Activated CD8-positive, alpha-beta memory T cell treated with anti-CD3 and anti-CD28 coated beads, Interleukin-2, amount 50 U/mL, for 48 hours (primary cell): ENCODE measurements at places on chromosomes 12 and 14.
A peak's percentile ranks its signal among the peaks of the same experiment; 100 is the strongest.

DNA sequence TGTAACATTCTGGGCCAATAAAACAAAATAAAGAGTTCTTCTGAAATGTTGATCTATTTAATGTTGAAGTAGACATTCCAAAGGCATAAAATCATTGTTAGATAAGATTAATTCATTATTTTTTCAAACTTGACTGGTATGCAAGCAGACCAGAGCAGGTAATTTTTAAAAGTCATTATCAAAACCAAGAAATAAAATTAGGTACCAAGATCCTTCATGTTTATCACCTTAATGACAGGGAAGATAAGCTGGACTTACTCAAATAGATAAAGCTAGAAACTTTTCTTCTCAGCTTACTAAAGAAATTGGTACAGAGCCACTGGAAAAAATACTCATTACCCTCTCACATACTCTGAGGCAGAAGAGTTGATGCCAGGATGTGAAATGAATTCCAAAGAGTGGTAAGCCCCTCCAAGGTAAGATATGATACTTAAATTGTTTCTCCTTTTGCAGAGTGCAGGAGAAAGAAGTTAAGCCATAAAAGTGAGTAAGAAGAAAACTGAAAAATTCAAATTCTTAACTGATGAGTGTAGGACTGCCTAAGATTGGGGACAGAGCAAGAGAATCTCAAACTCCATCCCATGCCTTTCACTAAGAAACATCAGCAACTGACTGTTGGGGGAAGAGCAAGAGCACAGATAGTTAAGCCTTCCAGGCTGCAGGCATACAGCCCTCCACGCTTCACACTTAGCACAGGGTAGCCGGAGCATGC lies 111.9 kb downstream of the SLC41A2 start:
- no peak for DNase-seq

DNA sequence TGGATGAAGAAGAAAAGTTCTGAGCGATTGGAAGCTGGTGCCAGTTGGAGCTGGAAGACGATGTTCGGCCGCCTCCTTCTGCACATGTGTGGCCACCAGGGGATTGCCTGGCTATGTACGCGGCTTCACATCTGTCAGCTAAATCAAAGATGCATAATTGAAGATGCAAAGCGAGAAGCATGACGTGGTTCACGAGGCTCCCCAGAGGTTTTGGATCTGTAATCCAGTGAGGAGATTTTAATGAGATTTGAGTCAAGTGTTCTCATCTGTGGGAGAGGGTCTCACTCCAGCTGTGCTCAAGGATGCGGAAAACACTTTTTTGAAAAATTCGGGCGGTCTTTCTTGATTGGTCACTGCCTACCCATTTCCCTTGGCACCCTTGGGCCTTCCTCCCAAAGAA lies 94.6 kb downstream of the PAX9 start:
- no peak for DNase-seq

- no peak for DNase-seq
Observed at GRCh38 chr12:68425998-68426397, 93.8 kb upstream of the MDM1 start.

GRCh38 chr12:116343331-116343884 lies 65.9 kb upstream of the MED13L start:
- no peak for DNase-seq

GRCh38 chr14:102878970-102879460 lies 43.4 kb upstream of the AMN start:
- no peak for DNase-seq

DNA sequence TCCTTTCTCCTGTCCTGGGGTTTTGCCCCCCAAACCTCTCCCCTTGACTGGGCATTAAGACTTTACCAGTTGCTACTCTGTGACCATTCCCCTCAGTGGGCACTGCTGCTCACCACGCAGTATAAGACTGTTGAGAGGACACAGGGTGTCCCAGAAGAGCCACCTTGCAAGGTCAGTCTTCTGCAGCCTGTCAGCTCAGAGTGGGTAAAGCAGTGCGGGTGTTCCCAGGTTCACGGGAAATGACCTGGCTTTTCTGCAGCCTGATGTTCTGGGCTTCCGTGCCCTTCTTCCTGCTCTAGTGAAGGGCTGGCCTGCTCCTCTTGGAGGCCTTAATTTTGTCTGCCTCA lies 34.2 kb downstream of the KCNA1 start:
- DNase-seq, result no peak

- DNase-seq, result peak; percentile 47
Observed at GRCh38 chr14:99508896-99509629, 27.9 kb downstream of the CCNK start.

- no peak for DNase-seq
Observed at GRCh38 chr14:75141967-75142366, 15.1 kb upstream of the NEK9 start.

DNA sequence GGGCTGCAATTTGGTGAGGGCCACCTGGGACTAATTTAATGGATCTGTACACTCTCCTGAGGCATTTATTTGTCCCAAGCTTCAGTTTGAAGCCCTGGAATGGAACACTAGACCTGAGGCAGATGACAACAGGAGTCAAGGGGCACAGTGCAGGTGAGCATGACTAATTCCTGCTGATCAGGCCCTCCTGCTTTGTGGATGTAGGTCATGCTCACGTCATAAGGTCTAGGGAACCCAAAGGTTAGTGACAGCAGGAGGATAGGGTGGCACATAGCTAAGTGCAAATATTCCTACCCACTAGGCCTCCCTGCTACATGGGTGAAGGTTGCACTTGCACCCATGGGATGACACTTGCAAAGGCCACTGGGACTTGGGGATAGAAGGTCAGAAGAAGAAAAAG lies 30.8 kb downstream of the SDR9C7 start:
- no peak for DNase-seq

GRCh38 chr14:30896435-30896834 lies 22.1 kb downstream of the COCH start:
- DNase-seq, result no peak

- no peak for DNase-seq
Observed at GRCh38 chr12:48866052-48866711, 512 bp upstream of the RND1 start.

DNA sequence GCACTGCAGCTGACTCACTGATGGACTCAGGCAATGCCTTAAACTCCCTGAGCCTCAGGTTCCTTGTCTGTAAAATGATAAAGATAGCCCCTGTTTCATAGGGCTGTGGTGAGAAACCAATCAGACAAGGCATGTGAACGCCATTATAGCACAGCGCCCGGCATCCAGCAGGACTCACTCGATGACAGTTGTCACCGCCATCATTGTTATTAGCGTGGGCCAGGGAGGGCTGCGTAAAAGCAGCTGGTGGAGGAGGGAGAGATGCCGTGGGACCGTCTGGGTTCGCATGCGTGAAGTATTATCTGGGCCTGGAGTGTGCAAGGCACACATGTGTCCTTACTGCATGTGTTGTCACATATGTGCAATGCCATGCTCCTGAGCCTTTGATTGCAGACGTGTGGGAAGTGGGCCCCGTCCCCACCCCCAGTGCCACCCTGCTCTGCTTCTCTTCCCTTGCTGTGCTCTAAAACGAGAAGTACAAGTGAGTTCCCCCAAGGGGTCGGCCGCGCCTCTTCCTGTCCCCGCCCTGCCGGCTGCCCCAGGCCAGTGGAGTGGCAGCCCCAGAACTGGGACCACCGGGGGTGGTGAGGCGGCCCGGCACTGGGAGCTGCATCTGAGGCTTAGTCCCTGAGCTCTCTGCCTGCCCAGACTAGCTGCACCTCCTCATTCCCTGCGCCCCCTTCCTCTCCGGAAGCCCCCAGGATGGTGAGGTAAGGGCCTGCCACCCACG lies at the start of gene PTPN6:
Gene PTPN6 (plus strand): TSS at position 546 of the 730 bp plus-strand sequence. CDS start 157 bp downstream, at position 703.
- DNase-seq, result peak; percentile 81

- no peak for DNase-seq
Observed at GRCh38 chr12:117039891-117040309, 59.3 kb downstream of the TESC start.

GRCh38 chr12:52204931-52205505 lies 13.2 kb upstream of the KRT80 start:
- DNase-seq, result no peak

DNA sequence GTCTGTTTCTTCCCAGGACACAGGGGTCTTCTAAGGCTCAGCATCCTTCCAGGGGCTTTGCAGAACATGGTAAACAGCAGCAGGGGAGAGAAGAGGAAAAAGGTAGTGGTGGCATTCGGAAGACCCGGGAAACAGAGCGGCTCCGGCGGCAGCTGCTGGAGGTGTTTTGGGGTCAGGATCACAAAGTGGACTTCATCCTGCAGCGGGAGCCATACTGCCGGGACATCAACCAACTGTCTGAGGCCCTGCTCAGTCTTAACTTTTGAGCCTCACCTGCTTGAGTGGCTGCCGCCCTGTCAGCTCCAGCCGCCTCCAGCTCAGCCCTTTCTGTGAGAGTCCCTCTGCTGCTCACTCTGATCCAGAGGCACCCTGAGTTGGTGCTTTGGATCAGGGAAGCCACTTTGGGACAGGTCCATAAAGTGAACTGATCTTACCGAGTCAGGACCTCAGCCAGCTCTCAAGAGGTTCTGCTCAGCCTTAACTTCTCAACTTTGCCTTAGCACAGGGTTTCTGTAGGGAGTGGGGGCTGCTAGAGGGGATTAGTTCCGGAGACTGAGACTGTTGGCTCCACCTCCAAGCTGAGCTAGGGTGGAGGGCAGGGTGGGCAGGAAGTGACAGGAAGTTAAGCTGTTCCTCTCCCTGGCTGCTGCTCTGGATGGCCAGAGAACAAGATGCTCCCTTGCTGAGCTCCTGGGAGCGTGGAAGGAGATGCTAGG lies 5.4 kb downstream of the SDR39U1 start:
- no peak for DNase-seq

GRCh38 chr14:74882103-74882920 lies 596 bp downstream of the DLST start:
- peak; percentile 78 for DNase-seq

- DNase-seq, result no peak
Observed at GRCh38 chr12:29734305-29734704, 49.4 kb downstream of the TMTC1 start.

DNA sequence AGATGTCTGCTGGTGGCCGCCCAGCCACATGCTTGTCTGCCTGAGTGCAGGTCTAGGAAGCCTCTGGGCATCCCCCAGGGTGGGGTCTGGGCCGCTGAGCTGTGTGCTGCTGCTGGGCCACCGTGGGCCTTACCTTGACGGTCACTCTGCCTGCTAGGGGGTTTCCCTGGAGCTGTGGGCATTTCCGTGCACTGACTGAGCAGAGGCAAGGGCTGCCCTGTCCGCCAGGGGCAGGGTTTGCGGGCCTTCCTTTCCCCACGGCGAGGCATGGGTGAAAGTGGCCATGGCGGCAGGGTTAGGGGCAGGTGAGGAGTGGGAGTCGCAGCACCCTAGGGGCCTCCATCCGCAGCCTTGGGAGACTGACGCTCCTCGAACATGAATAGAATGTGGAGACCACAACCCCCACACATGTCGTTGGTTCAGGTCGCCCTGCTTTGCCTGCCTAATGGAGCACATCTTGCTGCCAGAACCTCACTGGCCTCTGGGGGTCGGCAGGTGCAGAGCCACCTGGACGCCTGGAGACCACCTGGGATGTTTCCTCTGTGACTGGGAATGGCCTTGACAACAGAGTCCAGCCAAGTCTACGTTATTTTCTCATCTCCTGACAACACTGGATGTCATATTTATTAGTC lies 2.5 kb downstream of the ZBTB42 start:
- no peak for DNase-seq

DNA sequence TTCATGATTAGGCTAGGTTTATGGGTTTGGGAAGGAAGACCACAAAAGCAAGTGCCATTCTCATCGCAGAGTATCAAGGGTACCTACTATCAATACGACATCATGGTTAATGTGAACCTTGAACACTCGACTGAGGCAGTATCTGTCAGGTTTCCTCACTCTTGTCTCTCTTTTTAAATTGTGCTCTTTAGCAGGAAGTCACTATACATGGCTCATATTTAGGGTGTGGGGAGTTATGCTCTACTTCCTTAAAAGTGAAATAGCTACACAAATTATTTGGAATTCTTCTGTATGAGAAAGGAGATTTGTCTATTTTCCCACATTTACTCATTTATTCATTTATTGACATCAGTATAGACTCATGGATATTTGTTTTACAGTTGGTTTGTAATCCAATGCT lies 5.9 kb upstream of the CLEC4E start:
- no peak for DNase-seq

GRCh38 chr14:52338051-52338681 lies 24.1 kb downstream of the PTGER2 start:
- DNase-seq, result no peak

GRCh38 chr12:40175489-40175888 lies 49.3 kb upstream of the LRRK2 start:
- no peak for DNase-seq

- no peak for DNase-seq
Observed at GRCh38 chr12:69435644-69436043, 34.5 kb upstream of the FRS2 start.

GRCh38 chr12:89742337-89743022 lies 33.8 kb upstream of the ATP2B1 start:
- no peak for DNase-seq

DNA sequence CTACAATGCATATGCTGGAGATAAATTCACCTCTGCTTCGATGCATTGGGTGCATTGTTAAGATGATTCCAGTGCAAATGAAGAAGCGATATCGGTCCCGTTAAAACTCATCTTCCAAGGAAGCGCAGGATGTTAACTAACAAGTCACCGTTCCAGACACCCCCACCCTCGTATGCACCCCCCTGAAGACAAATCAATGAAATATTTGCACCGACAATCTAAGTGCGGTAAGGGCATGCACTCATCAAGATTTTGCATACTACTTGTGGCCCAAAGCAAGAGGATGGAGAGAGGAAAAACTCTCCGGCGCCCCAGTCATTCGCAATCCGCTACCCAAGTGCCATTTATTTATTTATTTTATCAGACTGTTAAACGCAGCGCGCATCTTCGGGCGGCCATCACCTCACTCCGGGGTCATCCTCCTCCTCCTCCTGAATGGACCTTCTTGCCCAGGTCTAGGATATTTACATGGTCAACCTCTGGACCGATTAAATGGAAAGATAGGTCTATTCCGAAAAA lies 1.2 kb downstream of the NOVA1 start:
- DNase-seq, result no peak

GRCh38 chr14:42624980-42625761 lies 1018.5 kb downstream of the LRFN5 start:
- no peak for DNase-seq

DNA sequence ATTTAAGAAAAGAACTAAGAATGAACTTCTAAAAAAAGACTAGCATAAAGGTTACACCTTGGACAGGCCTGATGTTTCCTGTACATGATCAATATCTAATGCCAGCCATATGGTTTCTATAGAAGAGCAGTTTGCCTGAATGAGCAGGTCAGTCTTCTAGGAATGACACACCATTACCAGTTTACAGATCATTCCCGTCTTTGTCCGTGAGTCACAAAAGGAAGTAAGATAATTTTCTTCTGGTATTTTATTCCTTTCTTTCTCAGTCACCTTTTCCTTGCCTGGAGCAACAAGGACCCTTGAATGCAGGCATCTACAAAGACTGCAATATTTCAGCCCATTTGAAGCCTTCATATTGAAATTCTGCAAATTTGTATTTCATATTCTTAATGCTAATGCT lies 44.6 kb upstream of the CNTN1 start:
- no peak for DNase-seq
